ENCODE measurements at places on chromosomes 7 and 10.

DNA sequence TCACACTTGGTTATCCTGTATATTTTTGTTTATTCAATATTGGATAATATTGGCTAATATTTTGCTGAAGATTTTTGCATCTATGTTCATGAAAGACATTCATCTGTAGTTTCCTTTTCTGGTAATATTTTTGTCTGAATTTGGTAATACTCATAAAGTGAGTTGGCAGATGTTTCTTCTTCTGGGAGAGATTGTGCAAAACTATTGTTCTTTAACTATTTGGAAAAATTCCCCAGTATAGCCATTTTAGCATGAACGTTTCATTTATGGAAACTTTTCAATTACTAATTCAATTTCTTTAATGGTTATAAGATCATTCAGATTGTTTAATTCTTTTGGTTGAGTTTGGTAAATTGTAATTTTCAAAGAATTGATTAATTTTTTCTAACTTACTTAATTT is 560.8 kb upstream of the FZD8 start:
- no peak for DNase-seq

DNA sequence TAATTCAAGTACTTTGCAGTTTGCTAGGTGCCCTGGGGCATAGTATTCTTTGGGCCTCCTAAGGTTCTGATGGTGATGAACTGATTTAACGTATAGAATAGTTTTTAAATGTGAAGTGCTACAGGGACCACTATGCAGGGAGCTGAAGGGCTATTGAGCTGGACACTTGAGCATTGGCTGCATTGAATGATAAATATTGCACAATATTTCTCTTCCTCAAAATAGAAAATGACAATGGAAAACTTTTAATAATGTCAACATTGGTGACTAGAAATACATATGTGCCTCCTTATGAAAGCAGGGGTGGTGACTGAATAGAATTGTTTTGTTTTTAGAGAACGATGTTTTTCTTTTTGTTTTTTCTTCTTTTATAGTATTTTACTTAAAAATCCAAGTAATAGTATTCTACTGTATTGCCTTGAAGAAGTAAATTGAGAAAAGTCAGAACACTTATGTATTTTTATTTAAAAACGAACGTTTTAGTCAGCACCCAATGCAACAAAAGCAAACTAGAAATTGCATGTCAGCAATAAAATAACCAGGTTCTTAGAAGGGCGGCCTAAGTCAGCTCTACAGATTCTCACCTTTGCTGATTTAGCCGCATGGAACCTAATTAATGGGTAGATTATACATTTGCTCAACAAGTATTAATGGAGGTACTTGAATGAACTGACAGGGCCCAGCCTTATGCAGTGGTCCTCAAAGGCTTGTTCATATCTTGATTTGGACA is 244.0 kb upstream of the KLF6 start:
- no peak for DNase-seq

- DNase-seq, result peak; percentile 94
These were observed 214.7 kb upstream of the SLC26A5 start for GRCh38 chr7:103660455-103661371.

- no peak for DNase-seq
These were observed 3.7 kb downstream of the IRF5 start for GRCh38 chr7:128941323-128941890.

- no peak for DNase-seq
These were observed 29.7 kb downstream of the TMEM270 start for GRCh38 chr7:73890555-73891147.

DNA sequence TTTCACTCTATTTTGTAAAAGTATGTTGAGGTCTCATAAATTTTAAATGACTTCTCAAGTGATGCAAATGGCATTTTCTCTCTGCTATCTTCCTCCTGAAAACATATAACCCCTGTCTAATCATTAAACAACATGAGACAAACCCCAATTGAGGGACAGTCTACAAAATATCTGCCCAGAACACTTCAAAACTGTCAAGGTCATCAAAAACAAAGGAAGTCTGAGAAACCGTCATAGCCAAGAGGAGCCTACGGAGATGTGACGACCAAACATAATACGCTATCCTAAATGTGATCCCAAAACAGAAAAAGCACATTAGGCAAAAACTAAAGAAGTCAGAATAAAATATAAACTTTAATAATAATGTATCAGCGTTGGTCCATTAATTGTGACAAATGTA is 282.3 kb upstream of the SEMA3C start:
- DNase-seq, result no peak

DNA sequence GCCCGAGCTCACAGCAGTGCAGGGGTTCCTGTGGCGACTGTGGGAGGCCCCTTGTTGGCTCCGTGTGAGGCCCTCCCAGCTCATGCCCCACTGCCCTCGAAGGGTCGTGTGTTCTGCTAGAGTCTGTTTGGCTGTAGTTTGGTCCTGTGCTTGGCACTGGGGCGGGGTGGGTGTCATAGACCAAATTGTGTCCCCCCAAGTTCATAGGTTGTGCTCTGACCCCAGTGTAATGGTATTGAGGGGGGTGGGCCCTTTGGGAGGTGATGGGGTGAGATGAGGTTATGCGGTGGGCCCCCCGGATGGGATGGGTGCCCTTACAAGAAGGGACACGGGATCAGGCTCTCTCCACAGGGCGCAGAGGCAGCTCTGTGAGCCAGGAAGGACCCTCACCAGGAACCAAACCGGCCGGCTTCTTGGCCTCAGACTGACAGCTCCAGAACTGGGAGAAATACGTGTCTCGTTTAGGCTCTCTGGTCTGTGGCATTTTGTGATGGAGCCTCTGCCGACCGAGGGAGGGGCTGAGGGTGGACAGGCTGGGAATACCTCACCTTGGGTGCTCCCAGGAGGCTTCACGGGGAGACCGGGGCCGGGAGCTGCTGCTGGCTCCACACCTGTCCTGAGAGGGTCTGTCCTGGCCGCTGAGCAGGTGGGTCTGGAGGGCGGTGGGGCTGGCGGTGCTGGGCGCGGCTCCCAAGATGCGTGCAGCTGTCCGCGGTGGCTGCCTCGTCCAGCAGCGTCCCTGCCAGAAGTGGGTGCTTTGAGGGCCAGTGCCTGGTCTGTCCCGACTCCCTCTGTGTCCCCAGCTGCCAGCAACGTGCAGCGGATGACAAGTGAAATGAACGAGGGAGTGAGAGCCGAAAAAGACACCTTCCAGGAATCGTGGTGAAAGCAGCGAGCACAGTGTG is 89.4 kb downstream of the INPP5A start:
- DNase-seq, result no peak

GRCh38 chr10:35495521-35496119 is 109.5 kb upstream of the GJD4 start:
- no peak for DNase-seq

GRCh38 chr10:48517911-48518811 is 86.7 kb downstream of the ARHGAP22 start:
- no peak for DNase-seq

DNA sequence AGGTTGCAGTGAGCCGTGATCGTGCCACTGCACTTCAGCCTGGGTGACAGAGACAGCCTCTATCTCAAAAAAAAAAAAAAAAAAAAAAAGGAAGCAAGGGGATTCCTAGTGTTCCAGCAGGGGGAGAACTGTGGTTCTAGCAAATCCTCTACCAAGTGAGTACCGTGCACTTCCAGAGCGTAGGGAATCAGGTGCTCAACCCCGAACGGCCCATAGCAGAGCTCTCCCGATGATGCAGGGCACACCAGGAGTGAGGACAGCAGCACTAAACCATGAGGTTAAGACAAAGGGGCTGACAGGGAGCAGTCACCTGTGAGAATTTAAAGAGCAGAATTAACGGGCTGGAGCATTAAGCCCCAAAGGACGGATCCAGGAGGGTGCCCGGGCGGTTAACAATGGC is 173.6 kb downstream of the PTPRN2 start:
- no peak for DNase-seq

- DNase-seq, result peak; percentile 15
These were observed 9.9 kb downstream of the TAS2R41 start for GRCh38 chr7:143487566-143487965.

DNA sequence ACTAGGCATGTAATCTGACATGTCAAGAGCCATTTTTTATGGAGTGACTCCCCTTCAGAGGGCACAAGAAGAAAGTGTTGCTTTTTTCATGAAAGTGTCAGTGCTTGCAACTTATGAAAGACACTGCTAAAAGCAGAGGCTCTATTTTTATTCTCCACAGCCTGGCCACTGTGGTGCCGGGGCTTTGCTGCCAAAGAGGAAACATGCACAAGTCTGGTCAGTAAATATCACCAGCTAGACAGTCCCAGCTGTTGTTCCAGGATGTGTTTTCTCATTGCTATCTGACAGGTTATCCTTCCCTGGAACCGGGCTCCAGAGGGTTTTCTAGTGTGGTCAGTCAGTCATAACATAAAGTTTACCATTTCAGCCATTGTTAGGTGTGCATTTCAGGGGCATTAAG is 180.7 kb upstream of the PITRM1 start:
- DNase-seq, result no peak

DNA sequence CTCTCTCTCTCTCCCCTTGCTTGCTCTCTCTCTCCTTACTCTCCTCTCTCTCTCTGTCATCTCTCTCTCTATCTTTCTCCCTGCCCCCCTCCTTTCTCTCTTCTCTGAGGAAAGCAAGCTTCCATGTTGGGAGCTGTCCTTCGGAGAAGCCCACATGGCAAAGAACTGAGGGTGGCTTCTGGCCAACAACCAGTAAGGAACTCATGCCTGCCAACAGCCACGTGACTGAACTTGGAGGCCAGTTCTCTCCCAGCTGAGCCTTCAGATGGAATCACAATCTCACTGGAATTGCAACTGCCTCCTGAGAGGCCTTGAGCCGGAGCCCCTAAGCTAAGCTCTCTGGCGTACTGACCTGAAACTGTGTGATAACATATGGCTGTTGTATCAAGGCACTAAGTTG is 12.0 kb upstream of the DHTKD1 start:
- DNase-seq, result no peak

GRCh38 chr10:17510242-17510908 is 56.0 kb upstream of the ST8SIA6 start:
- no peak for DNase-seq

- no peak for DNase-seq
These were observed 17.5 kb upstream of the PRTFDC1 start for GRCh38 chr10:24969841-24970281.

DNA sequence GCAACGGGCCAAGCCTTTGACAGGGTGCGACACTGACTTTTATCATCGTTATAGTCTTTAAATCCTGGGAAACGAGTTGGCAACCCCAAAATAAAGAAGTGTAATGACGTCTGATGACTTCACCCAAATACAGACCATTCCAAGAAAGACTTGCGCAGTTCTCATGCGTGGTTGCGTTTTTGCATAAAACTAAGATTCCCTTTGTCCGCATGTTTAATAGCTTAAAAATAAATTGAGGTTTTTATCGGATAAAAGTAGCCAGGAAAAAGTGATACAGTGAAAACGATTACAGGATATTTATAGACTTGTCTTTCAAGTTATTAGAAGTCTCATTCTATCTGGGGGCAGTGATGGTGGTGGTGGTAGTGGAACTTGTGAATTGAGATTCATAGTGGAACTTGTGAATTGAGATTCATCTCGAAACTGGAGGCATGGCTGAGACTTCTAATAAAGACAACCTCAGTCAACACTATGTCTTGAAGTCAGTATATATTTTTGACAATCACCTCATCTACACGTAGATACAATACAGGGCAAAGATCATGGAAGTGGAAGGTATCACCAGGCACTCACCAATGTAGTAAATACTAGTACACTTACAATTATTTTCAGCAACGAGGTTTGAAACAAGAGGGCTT is 1.2 kb upstream of the NAMPT start:
- no peak for DNase-seq

GRCh38 chr10:84179059-84179710 is 5.6 kb downstream of the GPR15LG start:
- DNase-seq, result peak; percentile 98

GRCh38 chr7:25619963-25620799 is 391.9 kb upstream of the NPVF start:
- DNase-seq, result no peak

DNA sequence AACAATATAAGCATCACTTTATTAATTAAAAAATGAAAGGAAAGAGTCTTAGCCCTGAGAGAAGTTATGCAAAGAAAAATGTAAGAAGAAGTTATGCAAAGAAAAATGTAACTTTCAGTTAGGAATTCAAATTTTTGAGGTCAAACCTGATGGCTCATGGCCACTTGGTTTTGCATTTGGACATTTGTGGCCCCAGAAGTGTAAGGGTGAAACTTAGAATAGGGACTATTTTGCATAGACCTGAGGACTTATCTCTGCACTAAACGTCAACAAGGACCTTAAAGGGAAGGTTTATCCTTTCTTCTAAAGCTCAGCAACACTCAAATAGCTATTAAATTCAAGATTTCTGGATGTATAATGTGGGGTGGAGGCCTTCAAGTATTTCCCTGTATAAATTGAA is 724.5 kb upstream of the POT1 start:
- DNase-seq, result no peak

All from kidney tubule cell (primary cell).